Smooth muscle cell of trachea (primary cell): ENCODE measurements at places on chromosomes 12 and 14. TPM values are rescaled to one million over a fixed set of nuclear protein-coding genes. Genes with fewer than 3 reads are reported as not detected.

The CLEC12A gene
- total RNA-seq: not detected in 2 replicates

The CNTN1 gene
- 3.0 and 6.5 TPM in 2 replicates for total RNA-seq

The SRP54 gene
- total RNA-seq: 71.3 and 110 TPM in 2 replicates

The TSPAN11 gene
- 1.0 and 5.0 TPM in 2 replicates for total RNA-seq

The COQ5 gene
- 33.1 and 46.1 TPM in 2 replicates for total RNA-seq

The ALKBH2 gene
- total RNA-seq: 16.9 and 19.9 TPM in 2 replicates

The HOXC13 gene
- total RNA-seq: not detected in 2 replicates

The CFAP251 gene
- 1.6 and 4.8 TPM in 2 replicates for total RNA-seq

The E2F7 gene
- 3.8 and 6.3 TPM in 2 replicates for total RNA-seq

The ASCL1 gene
- not detected in 2 replicates for total RNA-seq

The SRGAP1 gene
- total RNA-seq: 27.5 and 45.8 TPM in 2 replicates

The C14orf132 gene
- total RNA-seq: 31.9 and 59.4 TPM in 2 replicates

The SLC6A12 gene
- 0.83 TPM in 1 of 2 replicates, not detected in the other for total RNA-seq

The SLC25A21 gene
- 0.73 and 0.83 TPM in 2 replicates for total RNA-seq

The AVPR1A gene
- total RNA-seq: not detected in 2 replicates

The CLEC14A gene
- 2.2 and 15.9 TPM in 2 replicates for total RNA-seq

The CD4 gene
- total RNA-seq: 0.15 and 2.2 TPM in 2 replicates

The DAO gene
- total RNA-seq: not detected in 2 replicates

The IGFBP6 gene
- total RNA-seq: 1,261 and 1,775 TPM in 2 replicates

The GOLGA5 gene
- total RNA-seq: 52.8 and 56.7 TPM in 2 replicates

The ITGA7 gene
- total RNA-seq: 55.0 and 68.8 TPM in 2 replicates

The CEBPE gene
- not detected in 2 replicates for total RNA-seq

The C12orf54 gene
- not detected in 2 replicates for total RNA-seq

The ISM2 gene
- not detected in 2 replicates for total RNA-seq
